ENCODE measurements at places on chromosomes 4 and X.

- no peak for DNase-seq
These were observed 124.6 kb upstream of the PSAPL1 start for GRCh38 chr4:7559316-7559715.

DNA sequence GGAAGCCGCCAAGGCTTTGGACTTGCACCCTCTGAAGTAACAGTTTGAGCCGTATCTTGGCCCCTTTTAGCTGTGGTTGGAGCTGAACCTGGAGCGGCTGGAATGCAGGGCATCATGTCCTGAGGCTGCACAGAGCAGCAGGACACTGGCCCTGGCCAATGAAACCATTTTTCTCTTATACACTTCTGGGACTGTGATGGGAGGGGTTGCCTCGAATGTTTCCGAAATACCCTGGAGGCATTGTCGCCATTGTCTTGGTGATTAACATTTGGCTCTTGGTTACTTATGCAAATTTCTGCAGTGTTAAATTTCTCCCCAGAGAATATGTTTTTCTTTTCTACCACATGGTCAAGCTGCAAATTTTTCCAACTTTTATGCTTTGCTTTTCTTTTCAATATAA is 137.2 kb downstream of the MAGEC1 start:
- DNase-seq: no peak

DNA sequence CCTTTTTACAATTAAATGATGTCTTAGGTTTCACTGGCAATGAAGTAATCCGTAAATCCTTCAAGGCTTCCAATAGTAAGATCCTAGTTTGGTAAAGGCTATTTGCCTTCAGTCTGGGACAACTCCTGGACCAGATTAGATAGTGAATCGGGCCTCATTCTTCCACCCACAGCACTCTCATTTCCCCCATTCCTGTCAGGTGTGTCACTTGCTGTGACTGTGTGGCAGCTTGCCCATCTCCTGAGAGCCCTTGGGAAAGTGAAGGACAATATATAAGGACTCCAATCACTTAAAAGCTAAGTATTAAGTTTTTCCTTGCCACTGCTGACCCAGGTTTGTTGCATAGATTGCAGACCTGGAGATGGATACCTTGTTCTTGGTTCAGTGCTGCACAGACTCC is 3.3 kb upstream of the GASK1B start:
- peak; percentile 61 for DNase-seq

DNA sequence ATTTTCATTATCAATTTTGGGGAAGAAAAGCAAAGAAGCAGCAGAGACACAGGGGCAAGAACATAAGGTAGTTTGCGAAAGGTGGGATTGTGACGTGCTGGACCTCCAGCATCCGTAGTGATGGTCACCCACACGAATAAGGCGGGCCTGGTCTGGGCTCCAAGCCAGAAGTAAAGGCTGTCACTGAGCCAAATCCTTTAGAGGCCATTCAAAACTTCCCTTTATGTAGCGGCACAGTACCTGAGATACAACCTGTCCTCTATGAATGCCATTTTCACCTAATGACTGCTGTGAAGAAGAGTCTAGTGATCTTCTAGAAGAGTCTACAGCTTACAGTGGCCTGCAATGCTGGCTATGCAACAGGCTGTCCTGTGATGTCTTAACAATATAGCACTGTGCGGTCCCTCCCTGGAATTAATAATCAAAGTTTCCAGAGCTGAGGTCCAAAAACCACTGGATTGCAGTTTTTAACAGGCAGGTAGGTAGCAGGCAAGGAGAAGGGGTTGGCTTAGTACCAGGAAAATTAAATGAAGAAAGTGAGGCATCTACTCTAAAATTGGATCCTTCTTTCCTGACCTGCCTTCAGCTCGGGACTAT is 56.2 kb downstream of the TRIML1 start:
- no peak for DNase-seq

DNA sequence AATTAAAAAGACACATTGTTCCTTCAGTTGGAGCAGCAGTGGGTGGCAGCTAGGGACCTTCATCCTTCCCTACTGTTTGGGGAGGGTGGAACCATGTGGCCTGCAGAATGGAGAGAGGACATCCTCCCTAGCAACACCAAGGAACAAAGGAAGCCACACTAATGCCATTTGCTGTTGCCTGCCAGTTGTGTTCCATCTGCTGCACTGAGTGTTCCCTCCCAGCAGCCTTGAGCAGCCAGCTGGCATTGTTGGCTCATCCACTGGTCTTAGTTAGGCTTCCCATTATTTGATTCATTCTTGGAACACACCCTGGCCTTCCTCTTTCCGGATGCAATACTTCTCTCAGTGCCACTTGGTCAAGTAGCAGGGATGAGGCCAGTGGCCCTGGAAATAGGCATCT is 25.0 kb upstream of the HMGB3 start:
- DNase-seq: no peak

GRCh38 chr4:55386840-55387239 is 8.9 kb upstream of the TMEM165 start:
- no peak for DNase-seq

DNA sequence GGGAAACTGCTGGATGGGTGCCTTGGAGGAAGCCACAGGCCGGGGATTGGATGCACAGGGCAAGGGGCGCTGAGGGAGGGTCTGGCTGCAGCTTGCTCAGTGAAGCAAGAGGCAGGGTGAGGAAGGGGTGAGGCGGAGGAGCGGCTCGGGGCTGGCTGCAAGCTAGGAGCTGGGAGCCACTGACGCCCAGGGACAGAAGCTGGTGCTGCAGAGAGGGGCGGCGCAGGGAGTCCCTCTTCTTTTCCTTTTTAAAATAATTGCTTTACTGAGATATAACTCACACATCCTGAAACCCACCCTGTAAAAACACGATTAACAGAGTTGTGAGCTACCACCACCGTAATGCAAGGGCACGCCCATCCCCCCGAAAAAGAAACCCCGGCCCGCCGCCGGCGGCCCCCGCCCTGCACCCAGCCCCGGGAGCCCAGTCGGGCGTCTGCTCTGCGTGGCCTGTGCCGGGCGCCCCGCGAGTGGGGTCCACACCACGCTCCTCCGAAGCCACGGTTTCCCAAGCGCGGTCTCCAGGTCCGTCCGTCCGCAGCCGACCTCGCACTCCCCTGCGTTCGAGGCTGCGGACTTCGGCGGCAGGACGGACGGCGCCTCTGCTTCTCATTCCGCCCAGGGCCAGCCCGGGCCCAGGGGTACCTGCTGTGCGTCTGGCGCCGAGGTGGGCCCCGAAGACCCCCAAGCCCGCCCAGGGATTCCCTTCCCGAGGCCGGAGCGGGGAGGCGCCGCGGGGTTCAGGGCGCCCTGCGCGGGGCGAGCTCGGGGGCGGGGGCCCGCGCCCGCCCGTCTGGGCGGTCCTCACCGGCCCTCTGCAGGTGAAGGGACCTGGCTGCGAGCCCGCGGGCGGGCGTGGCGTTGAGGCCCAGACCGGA is 866 bp upstream of the UVSSA start:
- DNase-seq: peak; percentile 76

- no peak for DNase-seq
These were observed at the start of gene YIPF7 for GRCh38 chr4:44651425-44651824. Gene YIPF7, minus strand, starts transcription at chr4:44651625. Its CDS starts 1,525 bp downstream, at chr4:44650100.

DNA sequence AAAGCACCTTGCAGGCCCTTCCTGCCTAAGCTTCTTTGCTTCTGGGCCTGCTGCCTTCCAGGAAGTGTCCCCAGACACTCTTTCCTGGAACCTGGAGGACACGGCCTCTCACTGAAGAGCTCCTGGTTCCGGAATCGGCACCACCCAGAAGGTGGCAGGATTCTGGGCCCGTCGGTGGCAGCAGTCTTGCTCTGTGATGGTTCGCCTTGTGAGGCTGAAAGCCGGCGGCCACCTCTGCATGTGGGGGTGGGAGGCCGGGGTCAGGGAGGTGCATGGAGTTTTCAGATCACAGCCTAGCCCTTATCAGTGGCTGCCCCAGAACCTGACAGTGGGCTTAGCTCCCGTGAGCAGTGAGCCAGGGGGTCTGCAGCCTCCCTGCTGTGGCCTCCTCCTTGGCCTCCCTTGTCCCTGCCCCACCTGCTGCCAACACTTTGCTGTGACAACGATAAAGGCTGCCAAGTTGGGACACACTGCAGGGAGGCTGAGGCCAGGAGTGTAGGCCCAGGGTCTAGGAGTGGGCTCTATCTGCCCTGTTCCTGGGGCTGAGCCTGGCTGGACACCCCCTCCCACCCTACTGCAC is 30.8 kb upstream of the GPR78 start:
- no peak for DNase-seq

DNA sequence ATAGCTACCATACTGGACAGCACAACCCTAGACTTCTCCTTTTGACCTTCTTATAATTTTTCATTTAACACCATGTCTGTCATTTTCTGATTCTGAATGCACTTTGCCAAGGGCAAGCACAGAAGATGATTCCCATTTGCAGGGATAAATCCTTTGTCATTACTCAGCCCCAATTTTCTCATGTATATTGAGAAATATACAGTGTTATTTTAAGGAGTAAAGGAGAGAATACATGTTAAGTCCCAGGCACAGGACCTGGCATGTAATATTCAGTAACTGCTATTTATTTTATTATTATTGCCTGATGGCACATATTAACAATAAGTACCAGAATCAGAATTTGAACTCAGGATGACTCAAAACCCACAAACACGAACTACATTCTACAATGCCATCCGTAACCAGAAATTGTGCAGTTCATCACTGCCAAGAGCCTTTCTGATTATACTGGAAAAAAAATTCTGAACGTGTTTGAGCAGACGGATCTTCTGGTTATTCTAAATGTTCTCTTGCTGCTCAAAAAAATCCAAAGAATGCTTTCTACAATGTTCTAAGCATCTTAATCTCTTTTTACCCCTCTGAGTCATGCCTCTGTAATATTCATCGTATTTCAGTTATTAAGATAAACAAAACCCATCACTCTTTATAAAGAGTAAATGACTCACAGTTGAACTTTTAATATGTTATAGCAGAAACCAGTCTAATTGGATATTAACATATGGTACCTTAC is 170.0 kb downstream of the MID1 start:
- peak; percentile 74 for DNase-seq

DNA sequence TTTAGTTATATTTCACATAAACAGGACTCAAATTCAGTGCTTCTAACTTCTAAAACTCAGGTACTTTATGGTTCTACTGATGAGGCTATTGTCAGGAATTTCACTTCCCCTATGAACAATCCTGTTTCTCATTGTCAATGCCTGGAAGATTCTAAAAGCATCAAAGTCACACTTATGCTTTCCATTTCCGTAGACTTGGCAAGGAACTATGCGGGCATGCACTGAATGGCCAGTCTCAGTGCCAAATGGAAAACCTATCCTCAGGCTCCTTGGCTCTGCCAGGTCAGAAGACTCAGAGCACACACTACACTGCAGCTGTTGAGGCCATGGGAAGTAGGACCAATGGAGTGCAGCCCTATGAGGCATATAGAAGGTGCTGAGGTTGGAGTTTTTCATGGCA is 97.0 kb upstream of the PTPN13 start:
- peak; percentile 46 for DNase-seq

DNA sequence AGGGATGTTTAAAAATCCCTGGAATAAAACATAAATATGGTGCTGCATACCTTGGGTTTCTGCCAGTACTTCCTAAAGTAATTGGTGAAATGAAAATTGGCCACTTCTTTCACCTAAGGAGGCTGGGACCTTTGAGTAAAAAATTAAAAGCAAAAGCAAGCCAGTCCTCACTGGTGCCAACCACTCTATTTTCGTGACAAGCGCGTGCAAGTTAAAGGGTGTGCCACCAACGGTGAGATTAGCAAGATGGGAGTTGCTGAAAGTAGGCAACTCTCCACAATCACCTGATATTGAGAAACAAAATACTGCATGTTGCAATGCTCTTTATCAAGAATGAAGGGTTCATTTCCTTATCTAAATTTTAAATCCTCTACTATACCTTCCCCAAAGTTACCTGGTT is 19.7 kb upstream of the RTL9 start:
- DNase-seq: no peak

GRCh38 chr4:89284828-89285227 is 22.8 kb downstream of the GPRIN3 start:
- no peak for DNase-seq

GRCh38 chrX:118383120-118383519 is 37.2 kb downstream of the WDR44 start:
- peak; percentile 59 for DNase-seq

- no peak for DNase-seq
These were observed 99.6 kb downstream of the EFNB1 start for GRCh38 chrX:68928401-68928800.

GRCh38 chrX:133668225-133668931 is 253.1 kb upstream of the GPC4 start:
- DNase-seq: peak; percentile 24

- DNase-seq: peak; percentile 67
These were observed 83.9 kb upstream of the SPANXB1 start for GRCh38 chrX:140918398-140919038.

GRCh38 chrX:2159393-2159792 is 341.4 kb downstream of the DHRSX start:
- DNase-seq: no peak

- DNase-seq: peak; percentile 7
These were observed 105.8 kb upstream of the EGFL6 start for GRCh38 chrX:13463608-13464007.

GRCh38 chr4:128812442-128813235 is 3.1 kb downstream of the JADE1 start:
- peak; percentile 89 for DNase-seq

GRCh38 chr4:174789657-174790056 is 39.4 kb downstream of the GLRA3 start:
- no peak for DNase-seq

DNA sequence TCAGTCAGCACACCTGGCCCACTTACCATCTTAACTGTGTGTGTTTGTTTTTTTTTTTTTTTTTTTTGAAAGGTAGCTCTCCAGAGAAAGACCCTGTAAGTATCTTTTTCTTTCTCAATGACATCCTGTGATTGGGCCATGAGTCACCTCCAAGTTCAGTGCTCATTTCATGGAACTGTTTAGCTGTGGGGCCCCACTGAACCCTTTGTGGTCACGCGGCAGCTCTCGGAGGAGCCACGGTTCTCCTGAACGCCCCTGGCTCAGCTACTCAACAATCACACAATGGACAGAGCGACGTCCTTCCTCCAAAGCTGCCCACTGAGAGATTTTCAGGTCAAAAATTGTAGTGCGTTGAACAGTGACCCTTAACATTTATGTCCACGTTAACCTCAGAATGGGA is 14.2 kb upstream of the IL3RA start:
- no peak for DNase-seq

- peak; percentile 49 for DNase-seq
These were observed 99.5 kb downstream of the COX18 start for GRCh38 chr4:72969976-72970375.
